Muscle of leg (tissue), 16 donors: ENCODE measurements at places on chromosomes 16 and 17. TPM values are rescaled to one million over a fixed set of nuclear protein-coding genes. Genes with fewer than 3 reads are reported as not detected.

BLMH gene
- 30.9 TPM for total RNA-seq

CNTD1 gene
- total RNA-seq = 0.04 TPM

AFMID gene
- 25.8 TPM for total RNA-seq

DNA sequence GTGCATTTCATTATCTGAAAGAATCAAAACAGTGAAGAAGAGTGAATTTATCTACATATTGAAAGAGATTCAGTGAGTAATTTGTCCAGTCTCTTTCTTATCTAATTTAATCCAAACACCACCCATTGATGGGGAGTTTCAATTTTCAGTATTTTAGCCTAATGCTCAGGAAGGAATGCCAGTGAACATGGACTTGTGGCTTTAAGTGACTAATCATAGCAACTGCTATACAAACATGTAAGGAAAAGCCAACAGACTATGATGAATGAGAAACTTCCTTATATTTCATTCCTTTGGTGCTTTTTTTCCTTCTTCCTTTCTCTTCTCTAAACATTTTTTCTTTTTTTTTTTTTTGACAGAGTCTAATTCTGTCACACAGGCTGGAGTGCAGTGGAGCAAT lies 885.8 kb downstream of the KCNJ2 start:
- no peak for DNase-seq

DNA sequence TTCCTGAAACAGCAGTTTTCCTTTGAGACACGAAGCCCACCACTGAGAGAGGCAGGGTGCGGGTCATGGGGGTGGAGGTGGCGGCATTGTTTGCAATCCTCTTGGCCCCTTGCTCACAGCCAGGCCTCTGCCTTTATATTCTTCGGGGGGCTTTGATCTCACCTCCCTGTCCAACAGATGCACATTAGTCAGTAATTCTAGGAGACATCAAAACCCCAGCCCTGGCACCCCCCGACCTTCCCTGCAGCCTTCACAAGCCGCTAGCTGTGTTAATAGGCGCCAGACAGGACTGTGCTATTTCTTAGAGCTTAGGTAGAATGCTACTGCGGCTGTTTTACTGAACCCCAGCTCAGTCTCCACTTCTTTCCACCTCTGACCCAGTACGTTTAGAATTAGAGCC lies 212.6 kb downstream of the RBFOX1 start:
- no peak for DNase-seq

- no peak for DNase-seq
Observed at GRCh38 chr16:67663151-67663876, 2.6 kb downstream of the PARD6A start.

DNA sequence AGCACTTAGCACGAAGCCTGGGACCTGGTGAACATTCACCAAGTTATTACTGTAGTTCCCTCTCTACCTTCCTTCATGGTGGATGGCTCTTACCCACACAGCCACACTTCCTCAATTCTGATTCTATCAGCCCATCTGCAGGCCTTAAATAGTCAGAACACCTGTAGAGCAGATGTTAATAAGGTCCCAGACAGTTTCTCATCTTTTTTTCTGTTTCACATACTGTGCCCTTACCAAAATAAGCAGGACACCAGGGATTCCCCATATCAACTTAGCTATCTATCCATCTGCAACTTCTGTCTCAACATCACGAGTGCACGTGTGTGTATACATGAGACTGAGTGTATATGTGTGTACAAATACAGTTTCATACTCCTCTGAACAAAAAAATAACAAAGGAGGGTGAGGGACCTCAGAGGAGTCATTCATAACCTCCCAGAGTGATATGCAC lies 2.8 kb downstream of the RECQL5 start:
- no peak for DNase-seq

DNA sequence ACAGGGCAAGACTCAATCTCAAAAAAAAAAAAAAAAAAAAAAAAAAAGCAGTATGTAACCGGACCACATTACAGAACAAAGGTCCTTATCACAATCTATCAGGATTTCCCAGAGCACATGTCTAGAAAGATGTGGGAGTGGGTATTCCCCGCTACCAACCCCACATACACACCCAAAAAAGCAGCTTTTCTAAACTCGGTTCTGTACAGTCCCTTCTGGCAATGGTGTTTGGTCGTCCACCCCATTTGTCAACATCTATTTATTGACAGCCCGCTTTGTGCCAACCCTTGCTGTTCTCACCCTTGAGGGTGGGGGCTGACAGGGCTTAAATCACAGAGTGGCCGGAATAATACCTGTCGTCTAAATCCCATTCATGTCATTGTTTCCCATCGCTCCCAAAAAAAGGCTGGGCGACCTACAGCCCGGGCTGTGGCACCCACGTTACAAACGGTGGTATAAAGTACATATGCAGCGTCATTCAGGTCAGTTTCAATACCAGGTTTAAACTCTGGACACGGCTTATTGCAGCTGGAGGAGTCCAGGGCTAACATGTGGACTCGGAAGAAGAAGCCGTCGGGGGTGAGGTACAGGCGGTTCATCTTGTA lies 3.6 kb downstream of the C17orf58 start:
- DNase-seq = peak; percentile 30

RNF157 gene
- total RNA-seq = 5.5 TPM

- DNase-seq = peak; percentile 81
Observed at GRCh38 chr17:7915179-7915610, 894 bp downstream of the RNF227 start.

TM4SF5 gene
- total RNA-seq = not detected

DNA sequence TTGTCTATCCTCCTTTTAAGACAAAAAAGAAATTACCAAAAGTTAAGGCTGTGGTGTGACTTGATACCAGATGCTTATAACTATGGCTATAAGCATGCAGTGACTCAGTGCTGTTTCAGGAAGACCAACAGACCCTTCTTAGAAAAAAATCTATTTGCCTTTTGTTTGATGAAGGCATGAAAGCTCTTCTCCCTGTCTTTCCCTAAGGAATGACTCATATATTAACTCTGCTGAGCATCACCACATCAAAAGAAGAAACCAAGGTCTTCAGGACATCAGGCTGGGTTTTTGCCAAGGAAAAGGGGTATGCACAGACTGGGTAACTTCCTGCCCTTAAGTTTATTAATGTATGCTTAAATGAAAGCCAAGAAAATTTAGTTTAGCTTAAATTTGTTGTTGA lies 47.1 kb downstream of the VMP1 start:
- peak; percentile 33 for DNase-seq

ANKRD40CL gene
- not detected for total RNA-seq

HOXB9 gene
- 0.31 TPM for total RNA-seq

GRCh38 chr17:80844418-80844990 lies 147.1 kb upstream of the CHMP6 start:
- no peak for DNase-seq
